Subcutaneous adipose tissue (tissue), 4 donors: ENCODE measurements at places on chromosomes 12 and 14. TPM values are rescaled to one million over a fixed set of nuclear protein-coding genes. Genes with fewer than 3 reads are reported as not detected.

The PZP gene
- 0.49 TPM for total RNA-seq

The PRICKLE1 gene
- 8.0 TPM for total RNA-seq

The GPR84 gene
- 0.51 TPM for total RNA-seq

The POLE2 gene
- total RNA-seq = 2.0 TPM

The CIROP gene
- not detected for total RNA-seq

The HOXC12 gene
- total RNA-seq = 0.17 TPM

The DPY19L2 gene
- total RNA-seq = 37.7 TPM

The TAMALIN gene
- total RNA-seq = 16.0 TPM

The VDR gene
- total RNA-seq = 2.4 TPM

The SLC17A8 gene
- not detected for total RNA-seq

The SCNN1A gene
- 3.8 TPM for total RNA-seq

The PSMC6 gene
- total RNA-seq = 73.9 TPM

The TAS2R13 gene
- 1.8 TPM for total RNA-seq

The RNF212B gene
- not detected for total RNA-seq

The TAS2R8 gene
- not detected for total RNA-seq

The IFT43 gene
- 25.3 TPM for total RNA-seq

The ASB8 gene
- 23.8 TPM for total RNA-seq

The PSMA3 gene
- 93.7 TPM for total RNA-seq

The BMP4 gene
- total RNA-seq = 10.0 TPM

The DACT1 gene
- 6.4 TPM for total RNA-seq

The SLC39A2 gene
- not detected for total RNA-seq

The PPP2R5C gene
- 98.9 TPM for total RNA-seq

The ART4 gene
- 0.88 TPM for total RNA-seq

The TSPAN19 gene
- not detected for total RNA-seq

The PPP1R36 gene
- 5.7 TPM for total RNA-seq

The BDKRB1 gene
- total RNA-seq = 0.51 TPM

The TMEM132C gene
- total RNA-seq = 44.2 TPM

The NGB gene
- not detected for total RNA-seq

The PTHLH gene
- not detected for total RNA-seq

The ANHX gene
- not detected for total RNA-seq

The DLK1 gene
- not detected for total RNA-seq

The DCN gene
- total RNA-seq = 3,170 TPM

The OAS2 gene
- total RNA-seq = 19.7 TPM

The FBLN5 gene
- total RNA-seq = 156 TPM

The ACOT4 gene
- 10.4 TPM for total RNA-seq

The LHX5 gene
- total RNA-seq = not detected

The RFLNA gene
- total RNA-seq = not detected

The PRH2 gene
- not detected for total RNA-seq

The ZNF10 gene
- 5.3 TPM for total RNA-seq

The MYBPC1 gene
- 0.66 TPM for total RNA-seq

The TSPAN9 gene
- 9.9 TPM for total RNA-seq

The SMOC1 gene
- total RNA-seq = 33.5 TPM

The TGFB3 gene
- 8.5 TPM for total RNA-seq

The KRT73 gene
- not detected for total RNA-seq
